Vagina (tissue), 2 donors: ENCODE measurements at places on chromosomes 6 and 20. TPM values are rescaled to one million over a fixed set of nuclear protein-coding genes. Genes with fewer than 3 reads are reported as not detected.

Gene GABRR1
- total RNA-seq = not detected

Gene PPIL6
- 3.9 TPM for total RNA-seq

GRCh38 chr20:8573686-8574085 lies 441.6 kb downstream of the PLCB1 start:
- DNase-seq = no peak

Gene FAM184A
- 3.4 TPM for total RNA-seq

Gene CALHM4
- total RNA-seq = not detected

Gene CTCFL
- total RNA-seq = not detected

Gene PPIL4
- total RNA-seq = 20.1 TPM

- no peak for DNase-seq
Measured at GRCh38 chr20:31630187-31630790, 7.4 kb upstream of the COX4I2 start.

DNA sequence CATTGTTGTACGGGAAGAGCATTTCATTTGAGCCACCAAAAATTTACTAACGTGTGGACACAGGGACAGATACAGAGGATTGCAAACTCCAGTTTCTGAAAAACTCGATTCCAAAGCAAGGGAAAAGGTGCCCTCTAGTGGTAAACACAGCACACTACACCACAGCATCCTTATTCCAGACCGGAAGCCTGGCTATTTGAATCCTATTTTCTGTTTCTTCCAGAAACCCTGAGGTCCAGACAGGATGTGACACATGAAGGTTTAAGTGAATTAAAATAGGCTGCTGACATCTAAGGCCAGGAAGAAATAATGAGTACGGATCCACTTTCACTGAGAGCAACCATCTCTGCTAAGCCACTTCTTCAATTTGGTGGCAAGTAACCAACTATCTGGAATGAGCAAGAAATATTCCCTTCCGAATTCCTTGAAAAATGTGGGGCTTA lies 31.8 kb upstream of the GMPR start:
- peak; percentile 70 for DNase-seq

DNA sequence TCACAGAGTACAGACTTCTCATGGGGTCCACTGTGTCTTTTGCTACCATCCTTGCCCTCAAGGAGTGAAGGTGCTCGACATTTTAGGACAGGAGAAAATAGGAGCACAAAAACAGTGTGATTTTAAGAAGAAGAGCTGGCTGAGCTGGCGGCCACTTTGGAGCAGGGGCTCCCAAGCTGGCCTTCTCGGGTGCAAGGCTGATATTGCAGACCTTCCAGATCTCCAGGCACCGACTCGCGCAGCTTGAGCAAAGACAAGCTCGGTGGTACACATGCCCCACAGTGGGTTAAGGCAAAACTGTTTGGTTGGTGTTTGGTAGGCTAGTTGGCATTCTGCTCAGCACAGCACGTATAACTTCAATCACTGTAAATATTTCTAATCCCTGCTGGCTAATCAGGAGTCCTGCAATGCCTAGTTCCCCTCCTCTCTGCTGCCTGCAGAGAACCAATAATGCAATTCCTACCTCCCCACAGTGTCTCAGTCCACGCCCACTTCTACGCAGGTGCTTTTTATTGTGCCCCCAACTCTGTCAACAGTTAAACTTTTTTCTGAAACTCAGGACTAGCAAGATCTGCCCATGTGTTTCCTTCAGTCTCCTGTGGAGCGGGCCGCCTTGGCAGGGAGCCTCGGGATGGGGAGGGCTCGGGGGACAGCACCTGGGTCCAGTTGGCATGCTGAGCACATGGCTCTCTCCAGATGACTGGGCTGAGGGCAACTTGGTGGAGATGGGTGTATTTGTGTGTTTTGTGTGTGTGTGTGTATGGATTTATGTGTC lies 12.7 kb upstream of the SMOC2 start:
- DNase-seq = no peak

Gene LAMA5
- 150 TPM for total RNA-seq

Gene BIRC7
- total RNA-seq = 2.7 TPM

DNA sequence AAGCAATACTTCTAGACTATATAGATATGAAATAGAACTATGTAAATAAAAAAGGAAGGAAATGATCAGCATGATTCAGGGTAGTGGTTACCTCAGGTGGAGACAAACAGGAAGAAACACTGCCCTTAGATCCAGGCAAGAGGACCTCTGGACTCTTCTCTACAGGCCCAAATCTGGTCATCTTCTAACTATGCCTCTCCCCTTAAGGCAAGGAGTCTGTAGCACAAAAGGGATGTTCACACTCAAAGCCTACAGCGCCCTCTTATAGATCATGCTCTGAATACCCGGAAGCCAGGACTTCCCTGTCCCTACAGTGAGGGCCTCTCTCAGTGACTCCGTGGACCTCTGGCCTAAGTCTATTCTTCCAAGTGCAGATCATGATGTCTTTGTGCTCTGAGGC lies 30.4 kb upstream of the HIVEP2 start:
- no peak for DNase-seq

Gene ULBP3
- total RNA-seq = 1.7 TPM

DNA sequence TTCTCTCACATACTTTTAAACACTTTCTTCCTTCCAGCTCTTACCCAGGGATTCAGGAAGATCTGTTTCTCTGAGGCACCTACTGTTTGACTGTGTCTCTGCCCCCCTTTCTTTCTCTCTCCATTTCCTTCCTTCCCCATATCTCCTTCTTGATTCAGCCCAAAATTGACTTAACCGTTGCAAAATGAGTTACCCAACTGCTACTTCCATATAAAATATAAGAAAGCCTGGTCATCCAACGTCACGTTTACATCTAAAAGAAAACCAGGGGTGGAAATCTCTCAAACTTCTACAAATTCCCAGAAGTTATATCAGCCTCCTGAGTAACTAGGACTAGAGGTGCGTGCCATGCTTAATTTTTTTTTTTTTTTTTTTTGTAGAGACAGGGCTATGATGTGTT lies 95.2 kb upstream of the INSM1 start:
- no peak for DNase-seq

GRCh38 chr6:70183538-70183937 lies 119.3 kb downstream of the COL9A1 start:
- DNase-seq = no peak

GRCh38 chr20:50313827-50314677 lies 123.4 kb downstream of the CEBPB start:
- no peak for DNase-seq
